Gastroesophageal sphincter (tissue), 4 donors: ENCODE measurements at places on chromosomes 5 and 9.

- ATAC-seq = no peak
Observed at GRCh38 chr9:38194870-38195269, 125.8 kb upstream of the SHB start.

GRCh38 chr5:124103671-124104070, 591.7 kb downstream of the CSNK1G3 start:
- ATAC-seq = no peak

GRCh38 chr5:157820593-157821252, 38.2 kb downstream of the CLINT1 start:
- no peak for ATAC-seq

DNA sequence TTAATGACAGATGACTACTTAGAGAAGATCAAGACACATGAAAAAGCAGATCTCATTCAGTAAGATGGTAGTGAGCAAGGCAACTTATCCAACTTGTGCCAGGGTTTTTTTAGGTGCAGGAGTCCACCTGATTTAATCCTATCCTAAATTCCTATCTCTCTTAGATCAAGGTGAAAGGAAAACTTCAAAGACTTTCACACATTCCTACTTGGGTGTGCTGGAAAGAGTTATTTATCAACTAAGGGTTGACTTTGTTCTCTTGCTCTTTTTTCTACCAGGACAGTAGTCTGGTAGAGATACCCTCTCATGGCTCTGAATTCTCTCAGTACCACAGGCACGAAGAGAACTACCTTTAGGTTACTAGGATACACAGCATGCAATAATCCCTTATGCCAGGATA, 18.2 kb downstream of the TUT7 start:
- no peak for ATAC-seq

DNA sequence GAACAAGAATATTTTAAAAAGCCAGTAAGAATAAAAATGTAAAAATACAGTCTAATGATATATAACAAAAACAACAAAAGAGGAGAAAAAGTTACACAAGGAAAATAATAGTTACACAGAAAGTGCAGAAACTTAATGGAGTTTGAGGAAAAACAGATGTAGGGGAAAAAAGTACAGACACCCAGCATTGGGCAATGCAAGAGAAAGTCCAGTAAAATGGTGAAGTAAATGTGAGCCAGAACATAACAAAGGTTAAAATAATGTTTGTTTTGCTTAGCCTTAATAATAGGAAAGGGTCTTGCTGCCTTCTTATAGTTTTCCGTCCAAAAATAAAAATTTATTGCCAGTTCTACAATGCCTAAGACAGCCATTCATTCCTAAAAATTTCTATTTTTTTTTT, 364.2 kb downstream of the NNT start:
- ATAC-seq = no peak

- ATAC-seq = no peak
Observed at GRCh38 chr5:61599370-61600122, 267.5 kb downstream of the ZSWIM6 start.
